ENCODE measurements at places on chromosomes 6 and 20.

GRCh38 chr6:122749451-122750050 lies 30.0 kb upstream of the FABP7 start:
- DNase-seq: no peak

DNA sequence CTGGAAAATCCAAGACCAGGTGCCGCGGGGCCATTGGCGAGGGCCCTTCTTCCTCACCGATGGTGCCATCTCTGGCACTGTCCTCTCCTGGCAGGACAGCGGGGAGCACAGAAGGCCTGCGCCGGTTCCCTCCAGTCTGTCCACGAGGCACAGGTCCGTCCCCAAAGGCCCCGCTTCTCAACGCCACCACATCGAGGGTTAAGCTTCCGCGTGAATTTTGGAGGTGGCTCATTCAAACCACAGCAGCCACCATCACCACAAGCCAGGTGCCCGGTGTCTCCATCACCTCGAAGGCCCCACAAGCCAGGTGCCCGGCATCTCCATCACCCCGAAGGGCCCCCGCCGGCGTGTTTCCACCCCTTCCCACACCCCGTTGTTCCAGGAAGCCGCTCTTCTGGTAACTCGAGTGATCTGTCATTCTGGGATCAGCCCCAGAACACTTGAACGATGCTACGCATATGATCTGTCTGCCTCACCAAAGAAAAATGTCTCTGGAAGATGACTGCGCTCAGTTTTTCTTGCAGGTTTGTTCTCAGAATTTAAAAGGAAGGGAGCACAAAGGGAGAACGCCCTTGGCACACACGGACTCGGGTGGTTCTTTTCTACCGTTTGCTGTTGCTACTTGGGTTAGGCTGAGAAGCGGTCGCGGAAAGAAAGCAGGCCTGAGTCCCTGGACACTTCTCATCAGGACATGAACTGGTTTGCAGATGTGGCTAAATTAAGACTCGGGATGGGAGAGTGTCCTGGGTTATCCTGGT lies 9.9 kb upstream of the KIF25 start:
- no peak for DNase-seq

- DNase-seq: no peak
Measured at GRCh38 chr6:169623975-169624374, 77.9 kb downstream of the WDR27 start.

GRCh38 chr6:26604797-26605196 lies 8.0 kb downstream of the ABT1 start:
- DNase-seq: no peak

DNA sequence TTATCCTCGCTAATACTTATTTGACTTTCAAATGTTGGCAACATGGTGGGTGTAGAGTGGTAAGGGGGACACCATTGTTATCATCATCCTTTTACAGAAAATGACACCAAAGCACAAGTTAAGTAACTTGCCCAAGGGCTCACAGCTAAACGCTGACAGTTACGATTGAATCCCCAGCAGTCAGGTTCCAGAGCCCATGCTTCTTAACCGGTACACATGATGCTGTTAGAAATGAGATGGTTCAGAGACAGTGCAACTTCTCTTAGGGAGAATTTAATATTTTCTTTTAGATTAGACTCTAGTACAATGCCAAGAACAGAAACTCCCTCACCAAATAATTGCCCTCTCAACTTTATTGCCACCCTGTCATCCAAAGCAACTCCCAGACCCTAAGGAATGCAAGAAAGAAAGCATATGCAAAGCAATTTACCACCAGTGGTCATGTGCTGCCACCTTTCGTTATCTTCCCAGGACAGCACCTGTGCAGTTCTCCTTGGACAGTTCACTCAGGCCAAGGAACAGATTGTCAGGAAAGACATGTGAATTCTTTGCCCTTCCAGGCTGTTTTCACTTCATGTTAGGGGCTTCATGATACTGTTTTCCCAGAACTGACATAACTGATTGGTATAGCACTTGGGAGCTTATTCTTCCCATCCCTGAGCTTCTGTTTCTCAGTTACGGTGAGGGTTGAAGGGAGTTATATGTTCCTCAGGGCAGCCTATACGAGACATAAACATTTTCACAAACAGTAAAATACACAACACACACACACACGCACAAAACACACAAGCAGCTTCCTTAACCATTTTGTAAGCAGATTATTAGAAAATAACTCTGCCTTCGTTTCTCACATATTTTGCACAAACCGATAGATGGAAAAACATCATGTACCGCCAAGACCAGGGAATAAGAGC lies 5.1 kb downstream of the HLA-DMA start:
- peak; percentile 60 for DNase-seq

DNA sequence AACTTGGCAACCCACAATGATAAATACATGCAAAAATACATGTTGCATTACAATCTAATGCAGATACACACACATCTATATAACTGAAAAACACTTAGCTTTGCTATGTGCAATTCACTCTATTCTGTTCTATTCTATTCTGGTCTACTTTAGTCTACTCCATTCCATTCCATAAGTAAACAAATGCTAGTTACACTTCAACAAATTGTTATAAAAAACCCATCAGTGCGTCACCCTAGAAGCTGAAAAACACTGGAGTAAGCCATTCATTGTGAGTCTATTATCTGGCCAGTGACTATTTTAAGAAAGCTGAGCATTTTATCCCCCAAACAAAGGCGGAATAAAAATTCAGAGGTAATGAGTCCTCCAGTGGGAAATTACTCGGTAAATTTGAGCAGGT lies 315.7 kb upstream of the EPHA7 start:
- no peak for DNase-seq

GRCh38 chr6:108884211-108885059 lies 36.2 kb downstream of the ARMC2 start:
- DNase-seq: no peak

DNA sequence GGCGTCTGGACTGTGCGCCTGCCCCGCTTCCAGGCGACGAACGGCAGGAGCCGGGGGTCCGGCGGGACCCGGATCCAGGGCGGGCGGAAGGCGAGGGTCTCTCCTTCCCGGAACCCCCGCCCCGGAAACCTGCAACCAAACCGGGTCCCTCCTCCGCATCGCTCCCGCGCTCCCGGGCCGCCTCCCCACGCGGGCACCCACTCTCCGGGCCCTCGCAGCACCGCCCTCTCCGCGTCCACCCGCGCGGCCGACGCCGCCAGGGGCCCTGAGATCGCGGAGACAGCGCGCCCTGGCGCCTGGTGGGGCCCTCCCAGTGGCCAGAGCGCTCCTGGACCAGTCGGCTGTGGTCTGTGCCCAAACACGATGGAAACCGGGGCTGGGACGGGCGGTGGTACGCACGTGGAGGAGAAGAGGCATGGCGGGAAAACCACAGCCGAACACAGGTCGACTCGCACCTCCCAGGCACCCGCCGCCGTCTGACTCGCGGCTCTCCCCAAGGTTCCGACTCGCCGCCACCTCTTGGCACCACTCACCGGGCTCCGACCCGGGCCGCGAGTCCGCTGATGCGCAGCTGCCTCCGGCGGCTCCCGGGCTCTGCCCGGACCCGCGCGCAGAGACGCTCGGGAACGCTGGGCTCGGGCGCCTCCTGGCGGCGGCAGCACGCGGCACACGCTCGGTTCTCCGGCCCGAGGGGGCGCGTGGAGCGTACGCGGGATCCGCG lies 7.9 kb downstream of the NKX2-2 start:
- DNase-seq: peak; percentile 79

GRCh38 chr20:634148-634925 lies 18.7 kb downstream of the SRXN1 start:
- DNase-seq: peak; percentile 95

- peak; percentile 79 for DNase-seq
Measured at GRCh38 chr6:75893058-75893775, 144.2 kb downstream of the MYO6 start.

- DNase-seq: peak; percentile 53
Measured at GRCh38 chr6:33744895-33745546, 1.7 kb downstream of the IP6K3 start.

DNA sequence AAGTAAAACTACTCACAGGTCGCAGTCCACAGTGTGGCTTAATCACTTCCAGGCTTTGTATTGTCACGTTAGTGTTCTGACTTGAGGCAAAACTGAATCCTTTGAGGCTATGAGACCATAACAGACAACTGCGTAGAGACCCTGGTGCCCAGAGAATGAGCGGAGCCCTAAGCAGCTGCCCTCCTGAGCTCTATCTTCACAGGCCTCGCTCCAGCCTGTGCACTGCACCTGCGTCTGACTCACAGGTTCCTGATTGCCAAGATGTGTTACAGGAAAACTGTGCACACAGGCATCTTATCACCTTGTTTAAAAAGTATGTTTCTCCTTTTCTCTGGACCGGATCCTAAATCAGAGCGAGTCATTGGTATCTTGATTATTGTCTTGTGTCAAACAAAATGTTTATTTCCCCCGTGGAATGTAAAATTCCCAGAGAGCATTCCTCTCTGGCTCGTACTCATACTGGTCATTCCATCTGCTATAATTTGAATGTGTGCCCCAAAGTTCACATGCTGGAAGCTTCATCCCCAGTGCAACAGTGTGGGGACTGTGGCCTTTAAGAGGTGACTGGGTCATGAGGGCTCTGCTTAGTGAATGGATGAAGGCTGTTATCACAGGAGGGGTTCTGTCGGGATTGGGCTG lies 25.7 kb downstream of the PRR18 start:
- no peak for DNase-seq

DNA sequence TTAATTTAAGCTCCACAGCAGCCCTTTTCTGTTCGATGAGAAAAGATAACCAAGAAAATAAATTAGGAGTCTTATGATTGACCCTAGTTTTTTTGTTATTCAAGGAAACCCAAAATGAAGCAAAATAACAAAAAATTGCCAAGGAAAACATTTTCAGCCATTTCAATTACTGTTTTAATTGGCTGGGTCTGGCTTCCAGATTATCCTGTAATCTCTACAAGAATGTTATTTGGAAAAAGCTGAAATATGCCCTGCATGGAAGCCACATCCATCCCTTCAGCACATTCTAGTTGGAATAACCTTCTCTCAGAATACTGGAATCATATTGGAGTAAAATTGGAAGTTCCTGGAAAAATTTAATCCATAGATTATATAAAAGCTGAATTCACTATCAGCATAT lies 191.1 kb upstream of the CCN2 start:
- no peak for DNase-seq

Data from NCI-H82 (cell line).